Germinal center (tissue), 1 donor: ENCODE measurements at places on chromosomes 12 and 14.

DNA sequence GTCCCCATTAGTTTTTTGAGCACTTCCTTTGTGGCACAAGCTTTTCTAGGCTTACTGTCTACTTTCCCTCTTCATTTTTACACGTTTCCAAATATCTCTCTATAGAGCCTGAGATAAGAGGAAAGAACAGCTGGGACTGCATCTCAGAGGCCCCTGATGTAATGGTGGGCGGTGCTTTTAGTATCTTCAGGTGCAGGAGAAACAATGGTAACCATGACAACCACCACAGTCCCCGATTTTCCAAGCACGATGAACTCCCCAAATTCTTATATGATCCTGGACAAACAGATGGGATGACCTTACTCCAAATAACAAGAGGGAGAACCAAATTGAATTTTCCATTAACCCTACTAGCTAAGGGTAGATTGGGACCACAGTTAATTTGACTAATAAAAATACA is 103.3 kb downstream of the AEBP2 start:
- no peak for DNase-seq

- no peak for DNase-seq
These were observed 274.1 kb downstream of the ADAMTS20 start for GRCh38 chr12:43277651-43278540.

GRCh38 chr12:52634266-52635056 is 16.1 kb upstream of the KRT73 start:
- no peak for DNase-seq

DNA sequence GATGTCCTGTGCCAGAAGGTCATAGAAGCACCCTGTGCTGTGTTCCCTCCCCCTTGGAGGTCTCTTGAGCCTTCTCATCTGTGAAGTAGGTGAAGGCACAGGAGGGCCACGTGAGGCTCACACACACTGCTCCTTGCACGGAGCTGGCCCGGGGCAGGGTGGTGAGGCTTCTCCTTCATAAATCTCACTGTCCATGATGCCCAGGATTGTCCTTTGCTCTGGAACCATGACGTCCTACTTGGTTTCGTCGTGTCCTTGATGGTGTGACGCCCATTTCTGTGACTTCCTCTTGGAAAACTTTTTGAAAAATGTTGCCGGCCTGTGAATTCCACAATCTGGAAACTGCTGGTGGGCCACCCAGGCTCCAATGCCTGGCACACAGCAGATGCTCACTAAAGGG is 34.4 kb downstream of the SH2B3 start:
- DNase-seq: no peak

DNA sequence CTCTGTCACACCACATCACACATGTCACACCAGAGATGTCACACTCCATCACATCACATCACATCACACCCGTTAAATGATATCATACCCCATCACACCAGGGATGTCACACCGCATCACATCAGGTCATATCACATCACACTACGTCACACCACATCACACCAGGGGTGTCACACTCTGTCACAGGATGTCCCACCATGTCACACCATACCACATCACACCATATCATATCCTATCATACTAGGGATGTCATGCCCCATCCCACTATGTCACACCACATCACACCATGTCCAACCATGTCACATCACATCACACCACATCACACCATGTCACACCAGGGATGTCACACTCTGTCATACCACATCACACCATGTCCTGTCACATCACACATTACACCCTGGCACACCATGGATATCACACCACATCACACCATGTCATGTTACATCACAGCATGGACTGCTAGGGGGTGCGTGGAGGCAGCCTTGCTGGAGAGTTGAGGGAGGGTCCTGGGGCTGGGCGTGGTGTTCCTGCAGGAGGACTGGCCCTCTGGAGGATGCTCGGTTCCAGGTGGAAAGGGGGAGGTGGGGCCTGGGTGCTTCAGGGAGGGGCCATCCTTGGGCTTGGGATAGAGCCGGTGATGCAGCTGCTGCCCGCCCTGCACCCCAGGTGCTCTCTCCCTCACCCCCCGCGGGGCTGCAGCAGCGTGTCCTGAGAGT is 134.6 kb downstream of the TMEM121 start:
- DNase-seq: no peak

- DNase-seq: no peak
These were observed 724.6 kb upstream of the TMEM132C start for GRCh38 chr12:127542391-127542790.

- DNase-seq: peak; percentile 49
These were observed 2.8 kb upstream of the RNASE4 start for GRCh38 chr14:20681348-20682126.

DNA sequence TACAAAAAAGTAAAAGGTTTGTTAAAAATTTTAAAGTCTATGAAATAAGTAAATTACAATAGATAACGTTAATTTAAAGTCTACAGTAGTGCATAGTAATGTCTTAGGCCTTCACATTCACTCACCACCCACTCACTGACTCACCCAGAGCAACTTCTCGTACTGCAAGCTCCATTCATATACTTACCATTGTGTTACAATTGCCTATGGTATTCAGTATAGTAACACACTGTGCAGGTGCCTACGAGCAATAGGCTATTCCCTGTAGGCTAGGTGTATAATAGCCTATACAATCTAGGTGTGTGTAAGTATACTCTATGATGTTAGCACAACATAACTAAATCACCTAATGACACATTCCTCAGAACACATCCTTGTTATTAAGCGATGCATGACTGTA is 435.3 kb upstream of the TMTC1 start:
- DNase-seq: no peak

DNA sequence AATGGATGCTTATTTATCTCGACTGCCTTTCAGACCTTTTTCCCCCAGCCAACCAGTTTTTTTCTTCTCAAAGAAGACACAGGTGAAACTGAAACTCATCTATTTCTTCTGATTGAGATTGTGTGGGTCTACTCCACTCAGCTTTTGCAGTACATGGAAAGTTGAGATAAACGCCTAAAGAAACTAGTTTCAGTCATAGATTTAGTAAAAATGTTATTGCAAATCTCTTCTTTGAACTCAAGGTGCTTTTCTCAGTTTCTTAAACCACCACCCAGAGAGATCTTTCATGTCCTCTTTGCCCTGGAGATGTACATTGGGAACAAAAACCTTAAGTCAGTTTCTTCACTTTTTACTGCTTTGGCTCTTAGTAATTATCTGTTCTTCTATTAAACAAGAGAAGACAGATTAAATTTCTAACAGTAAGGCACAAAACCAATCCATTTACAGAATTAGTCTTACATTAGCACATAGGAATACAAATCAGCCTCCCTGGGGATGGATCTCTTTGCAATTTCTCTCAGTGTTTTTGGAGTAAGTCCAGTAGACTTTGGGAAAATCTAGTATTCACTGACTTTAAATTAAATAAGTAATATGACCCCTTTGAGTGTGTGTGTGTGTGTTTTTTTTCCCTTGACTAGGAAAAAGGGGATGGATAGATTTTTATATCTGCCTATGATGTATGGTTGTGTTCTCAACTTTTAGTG is 11.6 kb downstream of the FBXW8 start:
- no peak for DNase-seq

- no peak for DNase-seq
These were observed 88.4 kb downstream of the BORCS5 start for GRCh38 chr12:12445165-12445881.

- DNase-seq: no peak
These were observed 53.9 kb upstream of the NUDT4 start for GRCh38 chr12:93323625-93324329.

- DNase-seq: no peak
These were observed 38.0 kb downstream of the ABCD2 start for GRCh38 chr12:39581592-39581991.

DNA sequence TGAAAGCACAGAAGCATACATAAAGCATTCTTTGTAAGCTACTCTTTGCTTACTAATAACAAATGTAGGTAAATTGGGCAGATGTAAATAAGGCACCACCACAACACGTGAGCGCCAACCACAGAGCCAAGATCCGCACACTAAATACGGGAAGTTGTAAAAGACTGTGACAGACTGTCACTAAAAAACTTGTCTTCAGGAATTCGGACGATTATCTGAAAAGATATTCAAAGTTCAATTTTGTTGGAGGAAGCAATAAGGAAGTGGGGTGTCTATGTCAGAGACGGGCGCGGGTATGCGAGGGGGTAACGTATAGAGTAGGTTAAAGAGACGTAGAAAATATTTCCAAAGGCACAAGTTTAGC is 1.5 kb upstream of the HSP90B1 start:
- peak; percentile 58 for DNase-seq

- no peak for DNase-seq
These were observed 264.3 kb downstream of the RPAP3 start for GRCh38 chr12:47441490-47441889.

DNA sequence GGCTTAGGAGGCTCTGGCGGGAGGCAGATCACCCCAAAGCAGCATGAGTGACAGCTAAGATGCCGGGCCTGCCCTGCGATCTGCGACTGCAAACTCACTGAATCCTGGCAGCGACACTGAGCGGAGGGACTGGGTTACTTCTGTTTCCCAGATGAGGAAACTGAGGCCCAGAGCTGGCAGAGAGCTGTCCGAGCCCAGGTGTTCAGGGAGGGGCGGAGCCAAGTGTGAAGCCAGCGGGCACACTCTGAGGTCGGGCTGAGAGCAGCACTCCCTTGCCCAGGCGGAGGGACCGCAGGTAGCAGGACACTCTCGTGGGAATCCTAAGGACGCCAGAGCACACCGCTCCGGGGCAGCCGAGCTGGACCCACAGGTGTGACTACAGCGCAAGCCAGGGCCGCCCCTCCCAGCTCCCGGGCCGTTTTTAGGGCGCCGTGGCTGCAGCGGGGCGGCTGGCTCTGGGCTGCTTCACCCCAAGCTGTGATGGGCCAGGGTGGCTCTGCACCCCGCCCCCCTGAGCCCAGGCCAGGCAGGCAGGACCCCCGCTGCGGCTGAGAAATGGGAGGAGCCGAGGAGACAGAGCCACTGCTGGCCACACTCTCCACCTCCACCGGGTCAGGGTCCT is 27.4 kb downstream of the MMP17 start:
- no peak for DNase-seq

GRCh38 chr14:39734306-39734705 is 302.1 kb upstream of the FBXO33 start:
- DNase-seq: no peak

- DNase-seq: no peak
These were observed 24.8 kb upstream of the FKBP4 start for GRCh38 chr12:2769866-2770533.

GRCh38 chr12:6607751-6608591 is 792 bp upstream of the CHD4 start:
- DNase-seq: peak; percentile 59

DNA sequence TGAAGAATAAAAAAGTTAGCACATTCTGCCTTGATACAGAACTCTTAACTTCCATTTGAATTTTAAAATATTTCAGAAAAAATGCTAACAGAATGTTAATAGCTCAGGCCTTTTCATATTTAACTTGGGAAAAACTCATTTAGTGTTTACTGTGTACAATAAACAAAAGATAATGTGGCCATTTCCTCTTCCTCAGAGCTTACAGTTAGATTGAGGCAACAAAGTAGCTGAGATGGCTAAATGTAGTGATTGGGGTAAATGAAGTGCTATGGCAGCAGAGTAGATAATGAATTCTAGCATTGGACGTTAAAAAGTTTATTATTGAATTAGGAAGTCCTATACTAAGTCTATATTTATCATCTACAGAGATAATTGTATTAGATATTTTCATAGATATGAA is 12.7 kb downstream of the CPSF2 start:
- DNase-seq: no peak

- peak; percentile 3 for DNase-seq
These were observed 192.4 kb upstream of the SLC16A7 start for GRCh38 chr12:59403259-59403932.
